ENCODE measurements at places on chromosomes 4 and X. TPM values are rescaled to one million over a fixed set of nuclear protein-coding genes. Genes with fewer than 3 reads are reported as not detected.

The PWWP3B gene
- polyA plus RNA-seq, result 40.0 TPM

DNA sequence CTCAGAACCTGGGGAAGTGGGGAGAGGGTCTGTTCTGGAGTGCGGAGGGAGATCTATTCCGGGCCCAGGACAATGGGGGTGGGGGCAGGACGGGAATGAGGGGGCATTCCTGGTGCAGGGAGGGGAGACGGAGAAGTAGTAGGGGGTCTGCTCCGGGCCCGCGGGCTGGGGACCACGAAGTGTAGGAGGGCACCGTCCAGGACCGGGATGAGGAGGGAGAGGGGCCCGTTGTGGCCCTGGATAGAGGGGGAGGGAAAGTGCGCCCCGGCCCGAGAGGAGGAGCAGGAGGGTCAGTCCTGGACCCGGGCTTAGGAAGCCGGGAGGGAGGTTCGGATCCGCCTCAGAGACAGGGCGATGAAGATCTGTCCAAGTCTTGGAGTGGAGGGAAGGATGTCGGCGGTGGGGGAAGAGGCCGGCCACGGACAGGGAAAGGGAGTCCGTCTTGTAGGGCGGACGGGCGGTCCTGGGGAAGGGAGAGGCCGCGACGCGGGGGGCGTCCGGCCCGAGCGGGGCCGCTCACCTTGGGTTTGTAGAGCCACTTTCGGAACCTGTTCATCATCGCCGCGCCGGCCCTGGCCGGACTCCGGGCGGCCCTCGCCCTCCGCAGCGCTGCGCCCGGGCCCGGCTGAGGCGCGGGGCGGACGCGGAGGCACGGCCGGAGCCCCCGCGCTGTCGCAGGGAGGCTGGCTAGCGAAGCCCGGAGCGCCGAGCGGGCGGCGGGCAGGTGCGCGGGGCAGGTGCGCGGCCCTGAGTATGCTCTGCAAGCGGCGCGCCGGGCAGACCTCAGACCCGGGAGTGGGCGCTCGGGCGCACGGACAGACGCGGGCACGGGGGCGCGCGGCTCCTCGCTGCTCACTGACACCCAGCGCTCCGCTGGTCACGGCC lies at the start of gene ZFYVE28:
ZFYVE28 (minus strand) TSS at position 881 of the 885 bp plus-strand sequence; CDS start at position 559, 322 bp downstream.
- DNase-seq, result no peak

DNA sequence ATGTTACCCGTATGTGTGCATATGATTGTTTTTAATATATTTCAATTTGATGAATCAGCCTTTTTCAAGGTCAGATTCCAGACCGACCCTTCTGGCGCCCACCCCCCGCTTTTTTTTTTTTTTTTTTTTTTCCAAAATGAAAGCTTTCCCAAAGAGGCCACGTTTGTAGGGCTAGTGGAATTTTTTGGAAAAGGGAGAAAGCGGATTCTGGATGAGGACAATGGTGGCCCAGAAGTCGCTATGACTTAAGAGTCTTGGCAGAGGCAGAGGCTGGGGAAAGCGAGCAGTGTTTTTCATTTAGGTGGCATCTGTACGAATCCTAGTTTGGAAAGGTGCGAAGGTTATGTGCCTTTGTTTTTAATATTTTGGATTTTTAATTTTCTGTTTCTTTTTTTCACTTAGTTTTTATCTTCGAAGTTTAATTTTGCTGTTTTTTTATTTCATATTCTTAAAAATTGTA lies 14.6 kb downstream of the NDUFB11 start:
- no peak for DNase-seq

The PSAPL1 gene
- polyA plus RNA-seq, result not detected

The BBS7 gene
- 12.3 TPM for polyA plus RNA-seq

DNA sequence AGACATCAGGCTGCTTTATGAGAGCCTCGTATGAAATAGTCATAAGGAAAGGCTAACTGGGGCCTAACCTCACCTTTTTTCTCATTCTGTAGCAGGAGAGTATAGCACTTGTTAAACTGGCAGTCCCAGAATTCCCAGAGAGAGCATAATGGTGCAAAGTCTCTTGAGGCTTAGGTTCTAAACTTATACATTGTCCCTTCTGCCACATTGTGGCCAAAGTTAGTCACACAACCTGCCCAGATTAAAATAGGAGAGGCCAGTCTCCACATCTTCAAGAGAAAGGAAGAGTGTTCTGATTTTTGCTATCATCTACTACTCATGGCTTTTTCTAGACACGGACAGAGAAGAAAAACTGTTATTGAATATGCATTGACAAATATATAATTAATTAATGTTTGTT lies 1588.9 kb upstream of the PCDH7 start:
- no peak for DNase-seq

DNA sequence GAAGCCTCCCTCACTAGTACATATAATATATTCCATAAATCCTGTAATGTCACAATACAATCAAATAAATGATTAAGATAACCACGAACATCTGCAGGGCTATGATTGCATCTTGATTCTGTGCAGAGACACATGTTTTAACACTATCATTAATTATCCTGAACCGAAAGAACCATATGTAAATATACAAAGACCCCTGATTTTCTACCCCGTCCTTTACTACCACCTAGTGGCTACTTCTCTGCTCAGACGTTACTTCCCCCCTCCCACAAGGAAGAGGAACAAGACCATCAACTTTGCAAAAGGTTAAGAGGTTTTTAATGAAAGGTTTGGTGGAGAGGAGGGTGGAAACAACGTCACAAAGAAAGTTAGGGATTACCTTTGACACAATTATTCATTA lies 134.0 kb downstream of the COL4A6 start:
- DNase-seq, result no peak

The PABPC1L2A gene
- polyA plus RNA-seq, result not detected

DNA sequence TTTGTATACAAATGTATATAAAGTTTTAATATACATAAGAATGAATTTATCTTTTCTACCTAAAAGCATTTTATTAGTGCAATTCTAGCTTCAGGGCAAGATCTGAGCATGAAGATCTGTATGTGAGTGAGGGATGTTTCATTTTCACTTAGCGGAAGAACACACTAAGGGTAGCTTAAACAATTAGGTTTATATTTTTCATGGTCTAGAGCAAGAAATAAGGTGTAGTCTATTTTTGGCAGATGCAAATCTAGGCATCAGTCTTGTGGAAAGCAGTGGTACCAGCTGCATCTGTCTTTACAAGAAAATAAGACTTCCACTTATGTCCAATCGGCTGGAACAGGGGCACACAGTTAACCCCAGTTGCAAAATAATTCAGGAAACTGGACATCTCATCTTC lies 433.3 kb downstream of the ADAM29 start:
- no peak for DNase-seq

The CXCL3 gene
- polyA plus RNA-seq, result 1.1 TPM

- DNase-seq, result no peak
These were observed 111.5 kb upstream of the LDB2 start for GRCh38 chr4:17009871-17010367.

DNA sequence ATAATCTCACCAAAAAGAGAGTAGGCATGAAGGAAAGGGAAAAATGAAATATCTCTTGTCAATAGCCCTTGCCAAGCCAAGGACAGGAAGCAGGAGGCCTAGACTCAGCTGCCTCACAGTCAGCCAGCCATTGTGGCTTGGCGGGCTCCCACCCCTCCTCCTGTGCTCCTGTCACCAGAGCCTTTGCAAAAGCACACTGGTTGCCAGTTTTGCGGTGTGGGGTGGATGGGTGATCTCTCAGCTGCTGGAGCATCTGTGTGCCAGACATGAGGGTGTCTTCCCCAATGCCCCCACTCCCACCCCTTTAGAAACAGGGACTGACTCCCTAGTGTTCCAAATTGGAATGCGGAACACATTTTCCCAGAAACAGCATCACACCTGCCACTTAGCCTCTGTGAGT lies 26.1 kb downstream of the ARHGEF6 start:
- DNase-seq, result no peak

GRCh38 chr4:123555233-123555806 lies 158.7 kb downstream of the SPRY1 start:
- peak; percentile 83 for DNase-seq

DNA sequence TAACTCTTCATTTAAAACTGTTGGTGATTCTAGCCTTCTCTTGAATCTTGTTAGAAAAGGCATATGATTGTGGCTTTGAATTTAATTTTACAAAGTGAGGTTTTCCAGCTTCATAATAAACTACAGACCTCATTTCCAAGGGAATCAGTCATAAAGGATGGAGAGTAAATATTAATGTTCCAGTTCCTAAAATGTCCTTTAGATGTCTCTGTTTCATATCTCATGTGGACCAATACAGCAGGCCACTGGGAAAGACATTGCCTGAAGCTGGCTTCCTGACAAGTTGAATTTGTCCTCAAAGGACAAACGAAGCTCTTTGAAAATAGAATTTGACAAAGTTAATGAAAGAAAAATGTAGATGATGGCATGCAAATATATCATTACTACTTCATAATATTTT lies 125.4 kb downstream of the ZNF330 start:
- DNase-seq, result no peak

- DNase-seq, result no peak
These were observed 174.5 kb downstream of the NSUN7 start for GRCh38 chr4:40924096-40924792.

- DNase-seq, result no peak
These were observed 200.8 kb downstream of the SPATA18 start for GRCh38 chr4:52251864-52252263.

GRCh38 chrX:148541584-148541940 lies 41.1 kb downstream of the AFF2 start:
- DNase-seq, result no peak

GRCh38 chr4:170804930-170805329 lies 715.2 kb upstream of the AADAT start:
- DNase-seq, result no peak

DNA sequence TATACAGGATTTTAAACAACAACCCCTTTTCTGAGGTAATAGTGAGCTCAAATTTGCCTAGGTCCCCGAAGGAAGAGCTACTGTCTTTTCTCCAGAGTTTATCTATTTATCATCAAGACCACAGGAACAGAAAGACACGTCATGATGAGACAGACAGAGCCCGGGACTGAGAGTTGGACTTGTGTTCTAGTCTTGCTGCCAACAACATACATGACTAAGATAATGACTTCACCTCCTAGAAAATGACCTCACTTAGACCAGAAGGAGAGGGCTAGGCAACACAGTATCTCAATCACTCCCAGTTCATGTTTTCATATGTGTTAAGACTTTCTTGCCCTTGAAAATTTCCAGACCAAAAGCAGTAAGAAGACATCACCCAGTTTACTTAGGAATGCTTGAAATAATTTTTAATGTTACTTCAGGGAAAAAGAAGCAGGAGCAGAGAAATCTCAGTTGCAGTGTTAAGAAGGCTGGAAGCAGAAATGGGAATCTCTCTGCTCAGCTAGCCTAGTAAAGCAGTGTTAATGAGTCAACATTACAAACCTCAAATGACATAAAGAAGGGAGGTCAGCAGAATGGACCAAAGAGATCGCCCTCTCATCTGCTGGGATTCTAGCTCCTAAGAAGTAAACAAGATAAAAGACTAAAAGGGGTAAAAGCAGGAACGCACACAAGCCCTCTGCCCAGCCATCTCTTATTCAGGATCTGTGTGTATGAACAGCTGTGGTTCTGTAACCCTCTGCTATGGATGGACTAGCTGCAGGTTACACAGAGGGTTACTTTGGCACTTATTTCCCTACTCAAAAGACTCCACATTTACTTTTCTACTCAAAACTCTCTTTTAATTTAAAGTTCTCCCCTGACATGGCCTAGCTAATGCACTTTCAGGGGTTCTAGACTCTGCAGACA lies 24.8 kb downstream of the PDGFC start:
- DNase-seq, result no peak

DNA sequence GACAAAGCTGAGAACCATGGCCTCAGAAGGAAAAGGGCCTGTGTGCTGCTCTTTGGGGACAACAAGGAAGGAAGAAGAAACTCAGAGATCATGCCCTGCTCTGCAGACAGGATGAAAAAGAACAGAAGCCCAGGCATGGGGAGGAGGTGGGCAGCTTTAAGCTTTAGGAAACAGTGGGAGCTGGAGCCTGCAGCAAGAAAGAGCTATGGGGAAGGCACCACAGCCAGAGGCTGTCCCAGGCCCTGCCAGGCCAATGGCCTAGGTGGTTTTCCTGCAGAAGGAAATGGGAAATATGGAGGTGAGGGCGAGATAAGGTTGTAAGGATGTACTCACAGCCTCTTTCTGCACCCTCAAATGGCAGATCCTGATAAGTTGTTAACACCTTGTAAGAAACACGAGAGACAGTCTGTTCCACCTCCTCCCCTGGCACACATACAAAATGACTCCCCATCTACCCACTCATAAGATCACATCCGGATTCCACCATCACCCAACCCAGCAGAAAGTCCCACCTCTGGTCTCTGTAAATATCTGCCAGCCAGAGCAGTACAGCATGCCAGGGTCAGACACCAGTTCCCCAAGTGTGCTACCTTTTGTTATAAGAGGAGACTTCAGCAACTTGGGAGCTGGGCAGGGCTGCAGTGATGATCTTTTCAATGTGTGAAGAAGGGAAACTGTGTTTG lies 105.2 kb downstream of the RTL5 start:
- DNase-seq, result no peak

The PRRG1 gene
- 8.3 TPM for polyA plus RNA-seq

GRCh38 chr4:154877110-154877760 lies 96.2 kb downstream of the RBM46 start:
- DNase-seq, result no peak

DNA sequence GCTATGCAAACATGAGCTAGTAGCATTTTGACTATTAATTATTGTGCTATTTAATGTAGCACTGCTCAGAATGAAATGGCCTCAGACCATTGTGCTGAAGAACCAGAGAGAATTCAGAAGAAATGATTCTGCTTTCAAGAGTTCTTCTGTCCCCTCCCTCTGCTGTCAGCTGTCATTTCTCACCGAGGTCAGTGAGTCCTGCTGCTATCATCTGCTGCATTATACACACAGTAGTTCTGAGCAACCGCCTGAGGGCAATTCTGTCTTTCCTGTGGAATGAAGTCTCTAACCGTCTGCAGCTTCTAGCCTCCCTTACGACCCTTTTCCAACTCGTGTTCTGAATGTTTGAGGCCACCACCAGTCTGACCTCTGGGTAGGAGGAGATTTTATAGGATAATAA lies 249.4 kb downstream of the HNRNPD start:
- DNase-seq, result no peak

GRCh38 chr4:131644619-131645018 lies 1504.5 kb upstream of the PCDH10 start:
- no peak for DNase-seq
